ENCODE measurements at places on chromosomes 13 and 19. TPM values are rescaled to one million over a fixed set of nuclear protein-coding genes. Genes with fewer than 3 reads are reported as not detected.

FREM2 gene
- total RNA-seq, result under 0.01 TPM

ZIC5 gene
- not detected for total RNA-seq

ZFP82 gene
- total RNA-seq, result 7.4 TPM

TEX26 gene
- not detected for total RNA-seq

C19orf73 gene
- 0.89 TPM for total RNA-seq

HPN gene
- total RNA-seq, result not detected

CNFN gene
- not detected for total RNA-seq

PCDH20 gene
- not detected for total RNA-seq

LYPD3 gene
- 0.09 TPM for total RNA-seq

C2CD4C gene
- under 0.01 TPM for total RNA-seq

RNF225 gene
- not detected for total RNA-seq

ZNF93 gene
- total RNA-seq, result 10.7 TPM

COL5A3 gene
- 1.1 TPM for total RNA-seq

ZNF547 gene
- 5.4 TPM for total RNA-seq

INSL3 gene
- total RNA-seq, result not detected

F10 gene
- 15.7 TPM for total RNA-seq

LNX2 gene
- total RNA-seq, result 8.9 TPM

PGLYRP2 gene
- not detected for total RNA-seq

CLEC11A gene
- 68.0 TPM for total RNA-seq

NLRP5 gene
- not detected for total RNA-seq

NPAS1 gene
- 0.09 TPM for total RNA-seq

SSC5D gene
- 13.7 TPM for total RNA-seq

SKA3 gene
- 4.4 TPM for total RNA-seq

EHD2 gene
- total RNA-seq, result 93.2 TPM

TMEM59L gene
- total RNA-seq, result 1.3 TPM

MAST3 gene
- 5.9 TPM for total RNA-seq

OR10H2 gene
- total RNA-seq, result not detected

KCNJ14 gene
- 0.59 TPM for total RNA-seq

CBY2 gene
- not detected for total RNA-seq

NAPSA gene
- 0.30 TPM for total RNA-seq

CYP2F1 gene
- not detected for total RNA-seq
